Islet precursor cell (in vitro differentiated cells): ENCODE measurements at places on chromosomes 5 and 9.
A peak's percentile ranks its signal among the peaks of the same experiment; 100 is the strongest.

GRCh38 chr5:179061025-179061424 lies 852 bp downstream of the ZNF354C start:
- no peak for DNase-seq

DNA sequence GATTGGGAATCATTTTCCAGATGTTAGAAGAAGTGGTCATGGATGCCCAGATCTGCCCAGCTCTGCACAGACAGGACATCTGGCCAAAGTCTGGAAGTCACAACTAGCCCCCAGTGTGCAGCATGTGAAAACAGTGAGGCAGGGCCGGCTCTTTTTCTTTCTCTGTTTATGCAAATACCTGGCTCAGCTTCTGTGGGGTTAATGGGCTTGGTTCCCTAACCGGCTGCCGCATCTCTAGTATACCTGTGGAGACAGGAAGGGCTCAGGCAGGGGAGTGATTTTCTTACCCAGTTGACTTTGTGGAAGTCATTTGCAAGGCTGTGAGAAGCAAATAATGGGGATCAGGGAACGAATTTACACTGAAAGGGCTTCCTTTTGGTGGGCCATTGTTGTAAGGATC lies 254.8 kb upstream of the PANK3 start:
- DNase-seq = no peak

DNA sequence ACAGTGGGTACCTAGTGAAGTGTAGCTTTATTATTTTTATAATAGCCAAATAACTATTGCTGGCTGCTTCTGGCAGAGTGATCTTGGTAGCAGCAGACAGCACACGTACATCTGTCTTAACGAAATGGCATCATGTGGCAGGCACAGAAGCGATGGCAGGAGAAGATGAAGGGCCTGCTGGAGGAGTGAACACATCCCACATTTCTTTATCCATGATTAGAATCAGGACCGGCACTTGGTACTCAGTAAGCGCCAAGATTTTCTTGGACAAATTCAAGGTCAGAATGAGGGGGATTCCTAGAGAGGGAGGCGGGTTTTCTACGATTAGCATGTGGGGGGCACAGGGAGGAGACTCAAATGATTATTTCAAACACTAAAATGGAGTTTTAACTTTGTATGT lies 23.0 kb upstream of the ZNF366 start:
- no peak for DNase-seq

GRCh38 chr5:22844636-22845035 lies 8.5 kb downstream of the CDH12 start:
- DNase-seq = no peak

DNA sequence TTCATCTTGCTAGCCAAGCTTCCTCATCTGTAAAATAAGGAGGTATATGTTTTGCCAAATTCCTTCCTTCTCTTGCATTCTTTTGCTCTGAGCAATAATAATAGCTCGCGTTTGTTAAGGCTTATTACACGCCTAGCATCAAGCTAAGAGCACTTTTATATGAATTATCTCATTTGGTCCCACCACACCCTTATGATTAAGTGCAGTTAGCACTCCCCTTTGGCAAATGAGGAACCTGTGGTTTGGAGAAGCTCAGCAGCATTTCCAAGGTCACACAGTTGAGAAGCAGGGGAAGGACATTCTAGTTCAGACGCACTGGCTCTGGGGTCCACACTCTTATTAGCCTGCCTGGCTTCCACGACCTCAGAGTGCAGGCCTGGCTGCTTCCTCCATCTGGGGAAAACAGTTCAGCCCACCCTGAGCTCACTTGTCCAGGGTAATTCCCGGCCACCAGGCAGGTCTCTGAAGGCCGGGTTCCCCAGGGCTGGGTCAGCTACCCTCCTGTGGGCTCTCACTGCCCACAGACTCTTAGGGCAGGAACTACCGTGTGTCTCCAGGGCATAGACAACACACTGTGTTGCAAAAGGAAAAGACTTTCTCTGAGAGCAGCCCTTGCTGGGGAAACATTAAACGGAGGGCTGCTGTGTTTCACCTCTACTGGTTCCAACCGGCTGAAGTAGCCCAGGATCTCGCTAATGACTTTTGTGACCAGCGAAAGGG lies 9.9 kb upstream of the FBP1 start:
- no peak for DNase-seq

GRCh38 chr5:37668524-37669047 lies 171.3 kb downstream of the GDNF start:
- peak; percentile 93 for DNase-seq
